CD4-positive, alpha-beta T cell treated with Interleukin-1 beta for 1 hour (primary cell): ENCODE measurements at places on chromosomes 2 and 18.

DNA sequence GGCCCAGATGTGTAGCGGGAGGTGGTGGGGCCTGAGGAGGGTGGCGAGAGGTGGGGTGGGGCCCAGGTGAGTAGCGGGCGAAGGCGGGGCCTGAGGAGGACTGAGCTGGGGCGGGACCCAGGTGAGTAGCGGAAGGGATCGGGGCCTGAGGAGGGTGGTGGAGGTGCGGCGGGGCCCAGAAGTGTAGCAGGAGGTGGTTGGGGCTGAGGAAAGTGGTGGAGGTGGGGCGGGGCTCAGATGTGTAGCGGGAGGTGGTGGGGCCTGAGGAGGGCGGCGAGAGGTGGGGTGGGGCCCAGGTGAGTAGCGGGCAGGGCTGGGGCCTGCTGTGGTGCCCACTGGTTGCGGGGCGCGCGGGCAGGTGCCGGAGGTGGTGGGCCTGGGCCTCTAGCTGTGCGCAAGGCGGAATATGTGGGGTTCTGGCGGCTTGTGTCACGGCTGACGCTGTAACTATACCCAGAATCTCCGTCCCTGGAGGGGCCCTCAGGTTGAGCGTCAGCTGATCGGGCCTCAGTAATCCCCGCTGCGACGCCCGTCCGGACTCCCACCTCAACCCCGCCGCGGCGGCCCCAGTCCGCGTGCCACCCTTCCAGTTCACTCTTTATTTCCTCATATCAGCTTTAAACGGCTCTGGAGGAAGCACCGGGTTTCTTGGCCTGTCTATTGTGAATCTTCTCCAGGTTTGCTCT lies 866 bp upstream of the SF3B6 start:
- no peak for DNase-seq

GRCh38 chr2:109383505-109384307 lies 230.1 kb downstream of the SEPTIN10 start:
- DNase-seq = no peak

GRCh38 chr2:157257312-157258252 lies at the start of gene GALNT5:
TSS of gene GALNT5 (plus strand) at chr2:157257705. CDS start at chr2:157258083, 378 bp downstream.
- no peak for DNase-seq

DNA sequence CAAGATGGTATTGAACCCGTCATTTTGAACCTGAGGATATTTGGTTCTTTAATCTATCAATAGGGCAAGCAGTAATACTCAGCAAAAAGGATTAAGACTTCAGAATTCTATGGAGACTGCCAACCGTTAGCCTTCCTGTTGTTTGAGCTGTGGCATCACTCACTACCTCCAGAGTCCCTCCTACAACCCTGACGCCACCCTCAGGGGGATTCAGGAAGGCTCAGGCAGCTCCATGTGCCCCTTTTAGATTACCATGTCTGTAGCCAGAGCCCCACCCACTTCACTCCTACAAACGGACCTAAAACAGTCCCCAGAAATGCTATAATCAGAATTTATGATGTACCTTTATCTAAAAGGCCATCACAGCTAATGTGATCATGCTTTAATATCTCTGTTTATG lies 172.9 kb downstream of the EPHA4 start:
- DNase-seq = no peak

- DNase-seq = peak; percentile 1
Observed at GRCh38 chr2:27977731-27978312, 87.3 kb downstream of the BABAM2 start.
